Motor neuron (in vitro differentiated cells): ENCODE measurements at places on chromosomes 3 and 15. TPM values are rescaled to one million over a fixed set of nuclear protein-coding genes. Genes with fewer than 3 reads are reported as not detected.

CCDC54 gene
- 0.05 and 0.13 TPM in 2 replicates for total RNA-seq

GOLGA6L7 gene
- 0.19 and 0.84 TPM in 2 replicates for total RNA-seq

GOLIM4 gene
- 38.0 and 48.7 TPM in 2 replicates for total RNA-seq

TMEM45A gene
- total RNA-seq, result 34.8 and 40.2 TPM in 2 replicates

DNAJA4 gene
- total RNA-seq, result 3.2 and 4.8 TPM in 2 replicates

DCLK3 gene
- 0.14 and 0.15 TPM in 2 replicates for total RNA-seq

AGTR1 gene
- total RNA-seq, result 0.38 and 0.49 TPM in 2 replicates

GLT8D1 gene
- 62.2 and 72.1 TPM in 2 replicates for total RNA-seq

KIF9 gene
- 9.6 and 11.8 TPM in 2 replicates for total RNA-seq

- no peak for ATAC-seq
These were observed 349.5 kb upstream of the POU1F1 start for GRCh38 chr3:87625876-87626275.

DNA sequence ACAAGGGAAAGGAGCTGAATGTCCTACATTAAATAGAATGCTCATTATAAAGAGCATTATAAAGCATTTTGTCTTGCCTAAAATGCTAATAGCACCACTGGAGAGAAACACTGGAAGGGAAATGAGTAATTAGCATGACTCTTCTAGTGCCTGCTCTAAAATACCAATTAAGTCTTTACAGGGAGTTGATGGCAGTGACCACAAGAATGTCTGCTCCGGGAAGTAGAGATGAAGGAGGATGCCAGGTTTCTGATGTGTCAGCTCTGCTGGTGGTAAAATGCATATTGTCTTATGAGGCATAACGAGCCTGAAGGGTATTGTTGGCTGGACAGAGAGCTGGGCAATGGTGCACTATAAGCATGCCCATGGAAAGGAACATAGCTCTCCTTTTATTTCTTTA lies 49.5 kb downstream of the MYLK start:
- ATAC-seq, result no peak

GRCh38 chr3:8954938-8955763 lies 8.1 kb downstream of the RAD18 start:
- ATAC-seq, result no peak

DNA sequence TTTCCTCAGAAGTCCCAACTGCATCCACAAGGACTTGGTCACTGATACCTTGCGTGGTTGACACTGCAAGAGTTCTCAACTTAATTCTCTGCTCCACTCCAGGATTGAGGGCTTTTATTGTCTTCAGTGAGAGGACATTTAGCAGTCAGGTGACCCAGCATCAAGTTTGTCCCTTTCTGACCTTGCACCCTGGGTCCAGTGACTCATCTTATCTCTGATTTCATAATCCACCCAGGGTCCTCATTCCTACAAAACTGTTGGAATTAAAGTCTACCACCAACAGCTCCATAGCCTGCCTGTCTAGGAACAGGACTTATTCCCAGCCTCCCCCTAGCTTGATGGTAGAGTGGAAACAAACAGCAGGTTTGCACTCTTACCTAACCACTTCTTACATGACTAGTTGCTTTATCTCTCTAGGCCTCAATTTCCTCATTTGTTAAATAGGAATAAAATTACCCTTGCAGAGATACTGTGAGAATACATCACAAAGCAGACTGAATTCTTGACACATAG lies 151.3 kb upstream of the LPP start:
- no peak for ATAC-seq

GRCh38 chr15:100913961-100914360 lies 5.2 kb upstream of the LRRK1 start:
- ATAC-seq, result no peak

GRCh38 chr15:100849021-100849854 lies 30.4 kb upstream of the ALDH1A3 start:
- ATAC-seq, result no peak

DNA sequence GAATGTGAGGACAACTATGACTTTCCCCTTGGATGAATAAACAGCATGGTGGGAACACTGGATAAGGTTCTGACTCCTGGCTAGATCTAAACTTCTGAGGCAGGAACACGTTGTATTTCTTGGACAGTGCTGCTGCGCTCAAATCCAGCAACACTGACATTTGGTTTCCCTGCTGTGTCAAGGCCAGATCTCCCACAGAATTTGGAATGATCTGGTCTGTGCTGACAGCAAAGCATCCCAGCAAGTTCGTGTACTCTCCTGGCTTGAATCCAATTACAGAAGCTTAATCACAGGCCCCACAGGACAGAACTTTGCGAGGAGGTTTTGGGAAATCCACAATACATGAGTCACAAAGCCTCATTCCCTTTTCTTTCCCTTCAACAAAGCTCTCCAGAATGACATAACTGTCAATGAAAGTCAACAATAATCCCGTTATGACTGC lies 92.5 kb downstream of the ADAMTS9 start:
- no peak for ATAC-seq

DNA sequence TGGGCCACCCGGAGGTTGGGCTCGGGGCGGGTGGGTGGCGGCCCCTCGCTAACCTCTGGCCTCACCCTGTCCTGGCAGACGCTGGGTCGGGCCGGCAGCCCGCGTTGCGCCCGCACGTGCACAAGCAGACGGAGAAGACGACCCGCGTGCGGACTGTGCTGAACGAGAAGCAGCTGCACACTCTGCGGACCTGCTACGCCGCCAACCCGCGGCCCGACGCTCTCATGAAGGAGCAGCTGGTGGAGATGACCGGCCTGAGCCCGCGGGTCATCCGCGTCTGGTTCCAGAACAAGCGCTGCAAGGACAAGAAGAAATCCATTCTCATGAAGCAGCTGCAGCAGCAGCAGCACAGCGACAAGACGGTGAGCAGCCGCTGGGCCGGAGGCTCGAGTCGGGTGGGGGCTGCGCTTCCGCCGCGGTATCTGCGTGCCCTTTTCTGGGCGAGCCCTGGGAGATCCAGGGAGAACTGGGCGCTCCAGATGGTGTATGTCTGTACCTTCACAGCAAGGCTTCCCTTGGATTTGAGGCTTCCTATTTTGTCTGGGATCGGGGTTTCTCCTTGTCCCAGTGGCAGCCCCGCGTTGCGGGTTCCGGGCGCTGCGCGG lies 3.7 kb downstream of the ISL2 start:
- no peak for ATAC-seq

GRCh38 chr15:31338879-31339557 lies 12.4 kb downstream of the KLF13 start:
- peak; percentile 83 for ATAC-seq

- no peak for ATAC-seq
These were observed 34.4 kb downstream of the BOC start for GRCh38 chr3:113245761-113246161.

DNA sequence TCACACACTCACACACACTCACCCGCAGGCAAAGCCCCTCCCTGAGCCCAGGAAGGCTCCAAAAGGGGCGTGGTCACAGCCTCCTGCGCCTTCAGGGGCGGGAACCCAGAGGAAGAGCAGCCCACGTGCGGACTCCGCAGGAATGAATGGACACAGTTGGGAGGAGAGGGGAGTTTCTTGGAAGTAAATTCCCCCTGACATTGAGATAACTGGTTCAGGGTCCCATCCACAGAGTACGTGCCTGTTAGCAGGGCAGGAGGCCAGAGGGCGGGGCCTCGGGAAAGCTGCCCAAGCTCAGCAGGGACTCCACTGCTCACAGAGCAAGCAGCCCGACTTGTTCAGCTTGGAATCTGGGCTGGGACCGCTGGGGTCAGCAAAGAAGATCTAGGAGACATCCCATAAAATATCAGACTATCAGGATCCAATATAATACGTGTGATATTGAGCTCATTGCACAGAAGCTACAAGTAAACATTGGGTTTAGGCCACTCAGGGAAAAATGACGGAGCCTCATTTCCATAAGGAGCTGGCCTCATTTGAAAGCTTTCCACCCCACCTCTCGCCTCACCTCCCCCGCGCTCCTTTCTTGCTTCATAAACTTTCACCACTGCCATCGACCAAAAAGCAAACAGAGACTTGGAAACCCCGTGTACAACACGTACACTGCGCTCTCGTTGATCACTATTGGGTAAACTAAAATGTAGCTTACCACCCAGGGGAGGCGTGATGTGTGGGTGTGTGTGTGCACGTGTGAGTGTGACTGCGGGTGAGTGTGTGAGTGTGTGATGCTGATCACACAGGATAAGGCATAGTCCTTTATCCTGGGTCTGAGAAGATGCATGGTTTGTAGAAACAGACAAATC lies 36.0 kb downstream of the TM2D3 start:
- ATAC-seq, result peak; percentile 70

DNA sequence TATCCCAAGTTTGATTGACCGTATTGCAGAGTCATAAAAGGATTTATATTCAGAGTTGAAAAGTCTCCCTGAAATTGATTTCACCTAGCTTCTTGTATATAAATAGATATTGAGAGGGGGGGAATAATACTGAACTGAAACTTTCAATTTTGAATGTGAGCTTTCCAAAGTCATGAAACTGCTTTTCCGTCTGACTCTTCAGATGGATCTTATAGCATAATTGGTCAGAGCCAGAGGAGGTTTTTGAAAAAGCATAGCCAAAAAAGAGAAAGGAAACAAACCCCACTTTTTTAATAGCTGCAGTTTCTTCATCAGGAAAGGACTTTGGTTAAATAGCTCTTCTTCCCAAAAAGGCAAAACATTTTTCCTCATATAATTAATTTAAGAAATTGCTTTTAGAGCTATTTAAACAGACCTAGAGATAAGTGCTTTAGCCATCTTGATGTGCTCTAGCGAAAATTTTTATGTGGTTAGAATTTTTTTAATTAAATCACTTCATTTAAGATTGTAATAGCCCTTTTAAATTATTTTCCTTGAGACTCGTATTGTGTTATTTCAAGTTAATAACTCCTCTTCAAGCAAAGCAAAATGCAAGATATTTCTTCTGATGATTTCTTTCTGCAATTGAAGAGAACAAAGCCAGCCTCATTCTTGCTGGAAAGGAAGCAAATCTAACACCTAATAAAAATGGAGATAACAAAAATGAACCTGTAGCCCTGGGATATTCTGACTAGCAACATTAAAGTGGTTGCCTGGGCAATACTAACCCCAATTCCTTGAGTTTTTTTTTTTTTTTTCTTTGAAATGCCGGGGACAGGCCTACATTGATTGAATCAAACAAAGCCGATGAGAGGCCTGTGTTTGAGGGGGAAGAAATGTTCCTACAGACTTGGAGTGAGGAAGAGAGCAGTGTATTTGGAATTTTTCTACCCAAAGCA lies 173.6 kb downstream of the PTPRG start:
- peak; percentile 21 for ATAC-seq

- no peak for ATAC-seq
These were observed 169.3 kb downstream of the LPP start for GRCh38 chr3:188323067-188323842.

- ATAC-seq, result no peak
These were observed 15.0 kb downstream of the PRKAR2A start for GRCh38 chr3:48832684-48833083.

GRCh38 chr3:30350011-30350410 lies 256.4 kb upstream of the TGFBR2 start:
- ATAC-seq, result no peak

DNA sequence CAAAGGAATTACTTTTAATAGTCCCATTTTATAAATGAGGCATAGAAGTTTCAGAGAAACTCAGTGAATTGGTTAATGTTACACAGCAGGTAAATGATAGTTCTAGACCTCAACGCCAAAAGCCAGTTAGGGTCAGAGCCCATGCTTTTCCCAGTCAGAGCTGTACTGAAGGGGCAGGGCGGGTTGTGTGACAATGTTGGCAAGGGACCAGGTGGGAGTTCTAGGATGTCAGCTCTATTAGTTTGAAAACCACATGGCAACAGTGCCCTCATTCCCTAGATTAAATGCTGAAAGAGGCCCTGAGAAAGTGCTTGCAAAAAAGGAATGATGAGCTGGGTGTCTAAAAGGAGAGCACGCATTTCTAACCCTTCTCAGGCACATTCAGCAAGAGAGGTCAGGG lies 65.4 kb upstream of the EPHB1 start:
- ATAC-seq, result no peak

- ATAC-seq, result no peak
These were observed 34.7 kb upstream of the ZPLD1 start for GRCh38 chr3:102400142-102400541.

GRCh38 chr3:59133311-59133710 lies 83.5 kb upstream of the CFAP20DC start:
- no peak for ATAC-seq

DNA sequence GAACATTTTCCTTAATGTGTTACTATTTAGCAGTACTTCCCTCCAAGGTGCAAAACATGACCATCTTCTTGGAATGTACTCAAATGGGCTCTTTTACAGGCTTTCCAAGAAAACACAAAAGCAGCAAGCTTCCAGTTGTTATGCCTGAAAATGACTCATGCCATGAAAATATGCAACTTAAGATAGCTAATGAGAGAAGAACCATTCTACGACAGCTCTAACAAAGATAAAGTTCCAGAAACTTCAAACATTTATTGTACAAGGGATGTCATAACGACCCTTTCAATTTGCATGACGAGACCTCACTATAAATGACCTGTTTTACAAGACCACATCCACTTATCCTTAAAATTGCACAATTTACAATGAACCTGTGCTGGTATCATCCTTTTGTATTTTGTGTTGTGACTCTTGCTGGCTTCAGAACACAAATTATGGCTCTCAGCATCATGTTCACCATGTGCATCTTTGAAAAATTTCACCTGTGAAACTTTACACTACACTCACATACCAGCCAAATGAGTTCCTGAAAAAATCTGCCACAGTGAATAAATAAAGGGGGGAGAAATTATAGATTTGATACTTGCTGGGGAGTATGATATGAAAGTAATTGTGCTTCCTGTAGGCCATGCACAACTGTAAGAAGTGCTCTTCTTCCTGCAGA lies 433.7 kb downstream of the MAGI1 start:
- no peak for ATAC-seq

GRCh38 chr3:189307963-189308362 lies 136.2 kb downstream of the TPRG1 start:
- no peak for ATAC-seq

DNA sequence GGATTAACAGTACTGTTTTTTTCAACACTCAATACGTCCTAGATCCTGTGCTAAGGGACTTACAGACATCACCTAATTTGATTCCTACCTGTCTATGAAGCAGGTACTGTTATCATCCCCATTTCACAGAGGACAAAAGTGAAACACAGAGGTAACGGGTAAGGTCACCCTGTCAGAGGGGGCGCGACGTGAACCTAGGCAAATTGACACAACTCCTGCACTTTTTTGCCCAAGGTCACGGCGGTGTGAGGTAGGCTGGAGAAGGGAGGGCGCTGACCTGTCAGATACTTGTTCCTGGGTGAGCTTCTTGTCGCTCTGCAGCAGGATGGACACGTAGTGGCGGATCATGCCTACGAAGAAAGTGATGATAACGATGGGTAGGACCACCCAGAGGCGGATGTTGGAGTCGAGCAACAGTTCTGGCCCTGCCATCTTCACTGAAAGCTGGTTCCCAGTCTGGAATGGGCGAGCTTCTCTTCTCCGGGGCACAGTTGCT lies 363 bp downstream of the EMC3 start:
- peak; percentile 25 for ATAC-seq

DNA sequence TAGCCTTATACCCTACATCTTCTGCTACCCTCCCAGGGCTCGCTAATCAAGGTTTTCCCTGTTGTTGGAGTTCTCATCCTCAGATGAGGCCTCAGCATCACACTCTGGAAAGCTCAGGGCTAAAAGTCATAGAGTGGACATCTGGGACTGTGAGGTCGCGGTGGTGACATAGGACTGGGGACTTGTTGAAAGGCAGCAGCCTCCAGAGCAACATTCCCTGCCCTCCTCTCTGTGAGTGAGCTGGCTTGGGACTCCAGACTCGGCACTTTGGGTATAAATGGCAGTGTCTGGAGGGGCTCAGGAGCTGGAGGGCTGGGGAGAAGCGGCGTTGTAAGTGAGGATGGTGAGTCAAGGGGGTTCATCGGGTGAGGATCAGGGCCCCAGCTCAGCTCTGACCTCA lies 2.7 kb downstream of the CA12 start:
- ATAC-seq, result no peak

- no peak for ATAC-seq
These were observed 13.3 kb downstream of the ZNF592 start for GRCh38 chr15:84761607-84762131.
